GM12864 (cell line): ENCODE measurements at places on chromosomes 6 and 20.

GRCh38 chr6:113696960-113697359, 160.2 kb upstream of the MARCKS start:
- no peak for DNase-seq

DNA sequence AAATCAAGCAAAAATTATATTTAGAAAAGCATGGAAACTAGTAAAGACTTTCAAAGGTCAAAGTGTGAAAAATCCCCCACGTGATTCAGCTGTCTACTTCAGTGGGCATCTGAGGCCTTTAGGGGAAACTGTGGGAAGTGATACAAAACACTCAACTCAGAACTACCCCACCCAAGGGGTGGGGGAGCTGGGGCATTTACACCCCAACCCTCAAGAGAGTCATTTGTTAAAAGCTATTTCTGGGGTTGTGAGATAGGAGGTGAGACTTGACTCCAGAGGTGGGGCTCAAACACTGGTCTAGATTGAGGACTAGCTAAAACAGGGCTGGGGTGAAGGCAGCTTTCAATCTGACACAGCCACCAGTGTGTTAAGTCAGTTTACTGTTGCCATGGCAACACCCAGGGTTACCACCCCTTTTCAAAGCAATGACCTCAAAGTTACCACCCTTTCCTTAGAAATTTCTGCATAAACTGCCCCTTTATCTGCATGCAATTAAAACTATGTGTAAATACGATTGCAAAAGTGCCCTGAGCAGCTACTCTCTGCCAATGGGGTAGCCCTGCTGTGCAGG, 9.9 kb upstream of the GTSF1L start:
- peak; percentile 79 for DNase-seq

- no peak for DNase-seq
Measured at GRCh38 chr20:420721-421574, 12.8 kb downstream of the RBCK1 start.

- peak; percentile 65 for DNase-seq
Measured at GRCh38 chr6:7188492-7188891, 80.7 kb downstream of the RREB1 start.

DNA sequence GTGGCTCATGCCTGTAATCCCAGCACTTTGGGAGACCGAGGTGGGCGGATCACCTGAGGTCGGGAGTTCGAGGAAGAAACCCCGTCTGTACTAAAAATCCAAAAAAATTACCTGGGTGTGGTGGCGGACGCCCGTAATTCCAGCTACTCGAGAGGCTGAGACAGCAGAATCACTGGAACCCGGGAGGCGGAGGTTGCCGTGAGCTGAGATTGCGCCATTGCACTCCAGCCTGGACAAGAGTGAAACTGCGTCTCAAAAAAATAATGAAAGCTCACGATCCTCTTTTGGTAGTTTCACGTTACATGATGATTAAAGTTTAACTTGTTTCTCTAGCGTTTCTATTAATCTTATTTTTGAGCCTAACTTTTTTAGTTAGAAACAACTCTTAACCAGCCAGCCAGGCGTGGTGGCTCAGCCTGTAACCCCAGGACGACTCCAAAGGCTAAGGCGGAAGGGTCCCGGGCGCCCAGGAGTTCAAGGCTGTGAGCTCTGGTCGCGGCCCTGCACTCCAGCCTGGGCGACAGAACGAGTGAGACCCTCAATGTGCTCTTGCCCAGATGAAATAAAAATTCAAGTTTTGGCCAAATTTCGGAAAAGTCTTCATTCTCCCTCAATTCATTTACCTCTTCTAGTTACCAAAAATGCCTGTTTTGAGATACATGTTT, 1.2 kb upstream of the WRNIP1 start:
- no peak for DNase-seq

DNA sequence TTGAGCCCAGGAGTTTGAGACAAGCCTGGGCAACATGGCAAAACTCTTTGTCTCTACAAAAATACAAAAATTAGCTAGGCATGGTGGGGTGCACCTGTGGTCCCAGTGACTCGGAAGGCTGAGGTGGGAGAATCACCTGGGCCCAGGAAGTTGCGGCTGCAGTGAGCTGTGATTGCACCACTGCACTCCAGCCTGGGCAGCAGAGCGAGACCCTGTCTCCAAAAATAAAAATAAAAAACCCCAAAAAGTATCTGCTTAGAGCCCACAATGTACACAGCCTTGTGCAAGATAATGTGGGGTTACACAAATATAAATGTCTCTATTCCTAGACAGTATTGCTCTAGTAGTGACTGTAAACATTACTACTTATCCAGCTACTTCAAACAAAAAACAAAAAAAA, 5.9 kb downstream of the ESF1 start:
- peak; percentile 18 for DNase-seq

DNA sequence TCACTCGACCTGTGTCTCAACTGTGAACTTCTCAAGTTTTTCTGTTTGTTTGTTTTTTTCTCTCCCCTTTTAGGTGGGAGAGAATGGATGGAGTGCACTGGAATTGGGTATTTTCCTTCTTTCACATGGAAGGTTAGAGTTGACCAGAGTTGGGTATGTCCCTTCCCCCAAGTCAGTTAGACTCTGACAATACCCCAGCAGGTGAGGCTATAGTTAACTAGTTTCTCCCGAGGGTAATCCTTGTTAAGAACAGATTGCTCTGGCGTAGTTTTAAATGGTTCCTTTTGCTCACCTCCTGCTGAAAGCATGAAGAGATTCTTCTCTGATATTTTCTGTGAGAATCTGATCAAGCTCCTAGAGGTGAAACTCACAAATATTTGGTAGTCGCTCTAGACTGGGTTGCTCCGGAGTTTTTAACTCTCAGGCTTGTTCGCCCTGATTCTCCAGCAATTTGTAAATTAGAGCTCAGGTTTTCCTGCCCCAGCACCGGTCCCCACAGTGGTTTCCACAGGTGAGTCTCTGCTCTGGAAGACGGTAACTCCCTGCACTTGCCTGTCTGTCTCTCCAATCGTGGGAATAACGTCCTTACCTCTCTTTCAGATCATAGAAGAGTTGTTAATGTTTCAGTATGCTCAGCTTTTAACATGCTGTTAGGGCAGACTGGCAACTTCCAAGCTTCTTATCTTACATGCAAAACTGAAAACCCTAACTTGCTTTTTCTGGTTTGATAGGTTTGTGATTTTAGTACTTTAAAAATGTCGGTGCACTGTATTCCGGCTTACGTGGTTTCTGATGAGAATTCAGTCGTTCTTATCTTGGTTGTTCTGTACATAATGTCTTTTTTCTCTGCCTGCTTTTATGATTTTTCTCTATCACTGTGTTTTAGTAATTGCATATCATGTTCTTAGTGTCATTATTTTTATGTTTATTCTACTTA, 111.2 kb upstream of the HIVEP1 start:
- DNase-seq: no peak

- DNase-seq: no peak
Measured at GRCh38 chr20:34876406-34877282, at the start of gene ACSS2. TSS of gene ACSS2 (plus strand) at chr20:34876612. CDS start at chr20:34876646, 34 bp downstream.
